Midbrain (tissue), 1 donor: ENCODE measurements at places on chromosomes 13 and 19.

DNA sequence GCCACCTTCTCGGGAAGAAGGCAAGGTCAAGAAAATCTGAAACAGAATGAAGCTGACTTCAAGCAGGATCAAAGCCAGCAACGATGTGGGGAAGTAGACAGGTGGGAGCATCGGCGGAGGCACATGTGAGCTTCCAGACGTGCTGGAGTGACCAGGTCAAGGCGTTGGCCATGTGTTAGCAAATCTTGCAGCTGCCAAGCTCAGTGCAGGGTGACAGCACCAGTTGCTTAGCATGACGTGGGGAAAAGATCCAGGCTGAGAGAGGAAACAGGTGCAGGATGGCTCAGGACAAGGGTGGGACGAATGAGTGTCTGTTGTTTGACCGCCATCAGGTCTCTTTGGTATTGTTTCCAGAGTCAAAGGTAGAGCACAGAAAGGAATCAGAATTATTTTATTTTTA is 92.3 kb downstream of the TNFSF13B start:
- no peak for DNase-seq

- no peak for DNase-seq
These were observed 15.3 kb upstream of the LENG8 start for GRCh38 chr19:54433697-54434096.

DNA sequence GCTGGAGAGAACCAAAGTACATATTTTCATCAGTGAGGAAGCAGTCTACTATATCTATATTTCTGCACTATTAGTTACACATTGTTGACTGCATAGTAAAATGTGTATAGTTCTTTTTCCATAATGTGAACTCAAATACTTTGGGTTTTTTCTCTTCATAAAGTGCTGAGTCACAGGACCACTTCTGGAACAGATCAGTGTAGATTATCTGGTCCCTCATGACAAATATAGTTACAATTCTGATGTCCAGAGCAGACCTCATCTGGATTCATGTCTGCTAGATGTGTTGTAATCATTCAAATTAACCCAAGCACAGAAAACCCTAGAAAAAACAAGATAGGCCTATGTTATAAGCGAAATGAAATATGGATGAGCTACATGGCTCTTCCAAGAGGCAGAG is 171.4 kb downstream of the SUCLA2 start:
- no peak for DNase-seq

GRCh38 chr13:38401276-38401675 is 51.6 kb downstream of the UFM1 start:
- no peak for DNase-seq

DNA sequence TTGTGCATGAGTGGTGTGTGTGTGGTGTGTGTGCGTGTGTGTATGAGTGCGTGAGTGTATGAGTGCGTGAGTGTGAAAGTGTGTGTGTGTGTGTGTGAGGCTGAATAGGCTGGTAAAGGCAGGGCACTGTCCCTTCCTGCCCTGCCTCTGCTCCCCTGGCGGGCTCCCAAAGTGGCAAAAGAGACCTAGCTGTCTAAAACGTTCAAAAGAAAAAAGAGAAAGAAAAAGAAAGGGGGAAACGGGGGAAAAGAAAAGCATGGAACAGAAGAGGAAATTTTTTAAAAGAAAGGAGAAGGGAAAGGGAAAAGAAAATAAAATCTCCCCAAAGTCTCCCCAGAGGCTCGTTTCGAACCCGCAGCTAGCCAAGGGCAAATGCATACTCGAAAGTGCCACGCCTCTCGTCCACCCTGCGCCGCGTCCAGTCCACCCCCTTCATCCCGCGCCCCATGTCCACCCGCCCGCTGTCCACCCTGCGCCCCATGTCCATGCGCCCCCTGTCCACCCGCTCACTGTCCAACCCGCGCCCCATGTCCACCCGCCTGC is 37.0 kb upstream of the FLT1 start:
- DNase-seq: no peak

- no peak for DNase-seq
These were observed 414.2 kb downstream of the KLF5 start for GRCh38 chr13:73473016-73473415.

- no peak for DNase-seq
These were observed 20.6 kb downstream of the BRSK1 start for GRCh38 chr19:55304279-55304978.

DNA sequence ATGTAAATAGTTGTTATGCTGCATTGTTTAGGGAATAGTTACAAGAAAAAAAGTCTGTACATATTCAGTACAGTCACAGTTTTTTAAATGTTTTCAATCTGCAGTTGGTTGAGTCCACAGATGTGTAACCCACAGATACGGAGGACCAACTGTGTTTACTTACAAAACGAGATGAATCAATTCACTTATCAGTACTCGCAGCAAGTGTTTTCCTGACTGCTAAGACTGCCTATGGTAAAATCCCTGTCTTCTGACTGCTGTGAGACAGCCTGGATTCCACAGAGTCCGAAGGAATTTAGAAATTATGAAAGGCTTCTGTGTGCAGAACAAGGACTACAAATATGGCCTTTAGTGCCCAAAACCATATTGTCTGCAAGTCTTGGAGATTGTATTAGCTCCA is 45.7 kb upstream of the C1QTNF9 start:
- DNase-seq: no peak

DNA sequence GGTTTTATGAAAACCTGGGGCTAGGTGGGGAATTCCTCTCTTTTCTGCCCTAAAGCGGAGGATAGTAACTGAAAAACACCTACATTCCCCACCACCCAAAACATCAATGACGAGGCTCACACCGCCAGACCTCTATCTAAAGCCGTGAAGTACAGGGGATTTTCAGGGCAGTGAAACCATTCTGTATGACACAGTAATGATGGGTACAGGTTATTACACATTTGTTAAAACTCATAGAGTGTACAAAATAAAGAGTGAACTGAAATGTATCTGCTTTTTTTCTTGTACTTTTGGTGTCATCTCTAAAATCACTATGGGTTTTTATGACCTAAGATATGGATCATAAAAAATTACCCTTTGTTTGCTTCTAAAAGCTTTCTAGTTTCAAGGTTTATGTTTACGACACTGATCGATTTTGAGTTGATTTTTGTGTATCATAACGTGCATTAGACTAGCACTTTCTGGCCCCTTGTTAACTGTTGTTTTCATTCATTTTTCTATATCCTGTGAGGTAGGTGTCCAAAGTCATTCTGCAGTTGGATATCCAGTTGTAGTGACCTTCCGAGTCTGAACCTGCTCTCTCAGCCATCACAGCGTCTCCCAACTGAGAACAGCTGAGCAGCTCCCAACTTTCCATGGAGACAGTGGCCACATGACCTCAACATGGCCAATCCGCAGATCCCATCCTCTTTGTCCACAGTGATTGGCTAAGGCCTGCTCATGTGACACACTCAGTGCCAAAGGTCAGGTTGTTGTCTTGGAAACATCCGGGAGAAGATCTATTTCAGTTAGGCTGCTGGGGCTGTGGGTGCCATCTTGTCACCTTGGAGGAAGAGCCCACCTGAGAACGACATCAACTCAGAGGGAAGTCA is 10.3 kb downstream of the MBD3L2B start:
- DNase-seq: no peak

DNA sequence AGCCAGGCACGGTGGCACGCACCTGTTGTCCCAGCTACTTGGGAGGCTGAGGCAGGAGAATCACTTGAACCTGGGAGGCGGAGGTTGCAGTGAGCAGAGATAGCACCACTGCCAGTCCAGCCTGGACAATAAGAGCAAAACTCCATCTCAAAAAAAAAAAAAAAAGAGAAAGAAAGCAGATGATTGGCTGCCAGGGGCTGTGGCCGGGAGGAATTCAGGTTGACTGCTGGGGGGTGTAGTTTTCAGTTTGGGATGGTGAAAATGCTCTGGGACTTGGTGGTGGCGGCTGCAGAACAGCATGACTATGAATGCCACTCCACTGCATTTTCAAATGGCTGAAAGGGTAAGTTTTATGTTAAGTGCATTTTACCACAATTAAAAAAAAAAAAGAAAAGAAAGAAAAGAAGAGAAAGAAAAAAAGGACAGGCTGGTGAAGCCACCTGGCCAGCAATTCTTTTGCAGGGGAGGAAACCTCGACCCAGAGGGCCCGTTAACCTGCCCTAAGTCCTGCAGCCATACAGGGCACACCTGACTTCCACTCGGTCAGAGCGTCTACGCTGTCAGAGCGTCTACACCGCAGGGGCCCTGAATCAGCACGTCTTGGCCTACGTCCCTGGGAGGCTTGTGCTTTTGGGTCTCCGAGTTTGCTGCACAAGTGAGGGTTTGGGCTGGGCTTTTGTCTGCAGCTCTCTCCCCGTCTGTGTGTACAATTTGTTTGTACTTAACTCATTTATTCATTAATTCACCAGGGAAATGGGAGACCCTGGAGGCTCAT is 3.6 kb downstream of the ISOC2 start:
- no peak for DNase-seq

DNA sequence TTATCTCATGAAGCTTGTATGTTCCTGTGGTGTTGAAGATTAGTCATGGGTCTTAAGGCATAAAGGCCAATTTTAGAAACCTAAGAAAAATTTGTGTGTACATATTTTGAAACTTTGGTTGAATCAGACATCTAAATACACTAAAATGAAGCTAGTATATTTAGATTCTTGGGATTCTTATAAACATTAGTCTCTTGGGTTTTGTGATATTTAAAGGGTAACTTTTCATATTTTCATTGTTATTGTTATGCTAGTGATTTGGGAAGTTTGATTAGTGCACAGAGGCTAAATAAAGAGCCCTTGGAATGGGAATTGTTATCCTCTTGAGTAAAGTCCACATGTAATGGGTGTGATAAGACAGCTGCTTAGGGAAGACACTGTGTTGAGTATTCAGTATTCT is 24.5 kb downstream of the UBA2 start:
- DNase-seq: no peak

DNA sequence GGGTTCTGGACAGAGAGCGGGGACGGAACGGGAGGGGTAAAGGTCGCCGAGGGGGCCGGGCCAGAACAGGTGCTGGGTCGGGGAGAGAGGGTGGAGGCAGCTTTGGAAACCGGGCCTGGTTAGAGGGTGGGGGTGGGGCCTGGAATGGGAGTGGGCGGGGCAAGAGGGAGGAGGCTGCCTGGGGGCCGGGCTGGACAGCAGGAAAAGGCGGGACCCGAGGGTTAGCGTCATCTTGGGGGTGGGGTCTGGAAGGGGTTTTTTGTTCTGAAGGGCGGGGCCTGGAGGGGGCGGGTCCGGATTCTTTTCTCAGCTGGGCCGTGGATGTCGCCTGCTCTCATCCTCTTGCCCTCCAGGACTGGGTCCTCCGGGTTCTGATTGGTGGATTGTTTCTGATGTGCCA is 4.3 kb upstream of the ZNF813 start:
- peak; percentile 90 for DNase-seq

DNA sequence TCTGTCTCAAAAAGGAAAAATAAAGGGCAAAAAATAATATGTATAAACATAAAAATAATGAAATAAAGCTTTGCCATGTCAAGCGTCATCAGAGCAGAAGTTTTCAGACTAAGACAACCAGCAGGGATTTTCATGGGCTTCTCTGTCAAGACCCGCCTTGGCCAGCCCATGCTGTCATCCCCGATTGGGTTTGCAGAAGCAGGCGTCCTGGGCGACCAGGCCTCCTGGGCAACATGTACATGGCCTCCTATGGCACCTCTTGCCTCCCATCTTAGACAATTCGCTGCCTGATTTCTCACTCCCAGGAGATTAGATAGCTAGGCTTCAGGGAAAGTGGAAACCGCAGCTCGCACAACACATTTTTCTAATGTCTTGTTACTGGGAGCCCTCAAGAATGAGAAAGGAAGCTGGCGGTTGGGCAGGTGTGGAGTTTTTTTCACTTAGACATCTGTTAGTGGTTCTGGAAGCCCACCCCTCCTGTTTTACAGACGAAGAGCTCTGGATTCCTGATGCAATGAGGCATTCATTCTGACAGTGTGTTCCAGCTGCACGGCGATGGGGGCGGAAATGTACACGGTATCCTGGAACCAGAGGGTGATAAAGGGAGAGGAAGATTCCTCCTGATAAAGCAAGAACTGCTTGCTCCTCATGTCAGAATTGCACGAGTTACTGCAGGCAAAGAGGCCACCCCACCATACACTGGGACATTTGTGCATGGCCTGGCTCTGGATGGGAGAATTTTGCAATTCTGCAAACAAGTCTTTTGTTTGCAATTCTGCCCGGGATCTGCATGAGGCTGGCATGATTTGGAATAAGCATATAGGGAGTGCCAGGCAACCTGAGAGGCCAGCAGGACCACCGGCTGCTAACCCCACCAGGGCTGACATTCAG is 47.4 kb upstream of the KATNAL1 start:
- DNase-seq: no peak

DNA sequence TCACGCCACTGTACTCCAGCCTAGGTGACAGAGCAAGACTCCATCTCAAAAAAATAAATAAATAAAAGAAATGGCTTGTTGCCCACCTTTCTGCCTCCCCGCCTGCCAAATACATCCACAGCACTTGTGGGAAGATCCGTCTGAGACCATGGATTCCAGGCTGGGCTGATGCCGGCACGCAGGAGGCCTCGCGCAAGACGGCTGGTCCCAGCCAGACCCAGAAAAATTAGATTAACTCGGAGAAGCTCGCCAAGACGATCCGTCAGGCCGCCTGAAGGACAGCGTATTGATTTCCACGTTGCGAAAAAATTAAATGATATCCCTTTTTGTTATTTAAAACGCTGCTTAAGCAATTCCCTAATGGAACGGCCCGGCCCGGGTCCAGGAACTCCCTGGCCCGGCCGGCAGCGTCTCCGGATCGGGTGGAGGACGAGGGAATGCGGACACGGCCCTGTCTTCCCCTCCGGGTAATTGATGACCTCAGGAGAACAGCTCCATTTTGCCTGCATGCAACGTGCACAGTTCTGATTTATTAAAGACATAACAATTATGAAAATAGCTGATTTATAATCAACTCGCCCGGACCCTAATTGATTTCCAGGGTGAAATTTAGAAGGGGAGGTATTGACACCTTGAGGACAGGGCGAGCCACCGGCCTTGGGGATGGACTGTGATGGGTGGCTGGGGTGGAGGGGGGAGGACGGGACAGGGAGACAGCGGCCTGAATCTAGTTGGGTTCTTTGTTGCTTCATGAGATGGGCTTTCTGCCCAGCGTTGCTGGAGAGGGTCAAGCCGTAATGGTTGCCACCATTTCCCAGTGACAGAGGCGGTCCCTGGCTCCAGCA is 52.1 kb downstream of the ZNRF4 start:
- no peak for DNase-seq

- DNase-seq: no peak
These were observed 10.4 kb downstream of the CLASRP start for GRCh38 chr19:45049073-45049736.

- DNase-seq: no peak
These were observed 53.1 kb downstream of the CRYL1 start for GRCh38 chr13:20472531-20472930.
